IMR-90 (cell line): ENCODE measurements at places on chromosomes 2 and 18.

GRCh38 chr2:240386326-240386725, 49.1 kb upstream of the GPC1 start:
- no peaks in the 10 kb centered on the region for H3K27me3 ChIP-seq
- DNase-seq = no peak
- H3K36me3 ChIP-seq = no peaks in the 10 kb centered on the region
- peaks cover 11% of the 10 kb centered on the region for H3K4me1 ChIP-seq
- H3K27ac ChIP-seq = no peak overlapping the region
- H3K4me3 ChIP-seq = no peak overlapping the region

GRCh38 chr18:49591271-49591670, 29.4 kb downstream of the LIPG start:
- H3K36me3 ChIP-seq = no peaks in the 10 kb centered on the region
- no peak overlapping the region for H3K27ac ChIP-seq
- H3K4me3 ChIP-seq = no peak overlapping the region
- no peaks in the 10 kb centered on the region for H3K4me1 ChIP-seq
- DNase-seq = no peak
- H3K27me3 ChIP-seq = peaks cover 14% of the 10 kb centered on the region

GRCh38 chr2:119469131-119469530, 37.5 kb downstream of the TMEM37 start:
- no peaks in the 10 kb centered on the region for H3K4me1 ChIP-seq
- no peak for DNase-seq
- no peak overlapping the region for H3K27ac ChIP-seq
- no peaks in the 10 kb centered on the region for H3K36me3 ChIP-seq
- H3K27me3 ChIP-seq = no peaks in the 10 kb centered on the region; the same call in none of the 2 replicates
- no peak overlapping the region for H3K4me3 ChIP-seq

GRCh38 chr18:59268721-59269562, 4.3 kb downstream of the RAX start:
- peaks cover 98% of the 10 kb centered on the region for H3K27me3 ChIP-seq
- H3K4me3 ChIP-seq = peak overlapping the region; percentile 25
- H3K27ac ChIP-seq = no peak overlapping the region
- DNase-seq = no peak

DNA sequence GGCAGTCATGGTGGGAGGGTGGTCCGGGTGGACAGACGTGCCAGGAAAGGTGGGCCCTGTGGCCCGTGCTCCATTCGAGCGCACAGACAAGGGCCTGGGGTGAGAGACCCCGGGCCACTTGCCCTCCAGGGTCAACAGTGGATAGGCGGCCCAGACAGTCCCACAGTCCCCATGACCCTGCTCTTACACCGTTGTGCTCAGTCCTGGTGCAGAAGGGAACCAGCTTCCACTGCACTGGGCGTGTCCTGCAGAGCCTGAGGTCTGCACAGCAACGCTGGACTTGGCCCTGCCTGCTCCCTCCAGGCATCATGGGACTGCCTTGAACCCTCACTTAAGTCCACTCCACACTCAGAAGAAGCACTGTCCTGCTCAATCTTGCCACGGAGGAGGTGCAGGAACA, 52.0 kb downstream of the PXDN start:
- no peaks in the 10 kb centered on the region for H3K27me3 ChIP-seq
- no peak overlapping the region for H3K27ac ChIP-seq
- peaks cover 9% of the 10 kb centered on the region for H3K4me1 ChIP-seq

DNA sequence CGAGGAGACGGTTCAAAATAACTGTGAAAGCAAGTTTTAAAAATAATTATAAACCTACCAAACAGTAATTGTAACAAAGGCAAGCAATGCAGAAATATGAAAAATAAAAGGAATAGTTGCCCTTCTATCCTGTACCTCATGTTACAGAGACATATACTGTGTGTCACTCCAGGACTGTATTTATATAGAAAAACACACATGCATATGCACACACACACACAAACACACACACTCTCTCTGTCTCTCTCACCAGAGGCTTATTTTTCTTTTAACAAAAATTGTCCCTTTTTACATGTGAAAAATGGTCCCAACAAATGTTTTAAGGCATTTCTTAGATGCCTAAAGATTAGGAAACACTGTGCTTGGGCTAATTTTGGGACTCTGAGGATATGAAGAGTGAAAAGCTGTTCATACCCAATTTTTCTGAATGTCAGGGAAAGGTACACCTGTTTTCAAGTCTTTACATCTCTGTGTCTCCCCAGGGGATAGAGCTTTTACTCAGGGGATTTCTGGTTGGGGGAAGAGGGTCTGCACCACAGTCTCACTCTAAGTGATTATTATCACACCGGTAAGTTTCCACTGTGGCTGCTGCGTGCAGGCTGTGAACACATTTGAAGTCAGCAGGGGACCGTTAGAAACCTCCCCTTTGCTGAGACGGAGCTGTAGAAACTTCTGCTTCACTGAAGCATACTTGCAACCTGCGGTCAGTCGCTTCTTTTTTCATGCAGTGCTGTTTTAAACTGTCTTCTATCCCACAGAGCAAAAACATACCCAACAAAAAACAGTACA, 51.4 kb upstream of the SPAG16 start:
- peaks cover 7% of the 10 kb centered on the region for H3K4me1 ChIP-seq
- H3K36me3 ChIP-seq = no peaks in the 10 kb centered on the region
- H3K4me3 ChIP-seq = no peak overlapping the region
- H3K27me3 ChIP-seq = no peaks in the 10 kb centered on the region
- H3K27ac ChIP-seq = no peak overlapping the region
- peak; percentile 29 for DNase-seq

- no peaks in the 10 kb centered on the region for H3K27me3 ChIP-seq
- H3K4me1 ChIP-seq = no peaks in the 10 kb centered on the region
- H3K36me3 ChIP-seq = peaks cover 3% of the 10 kb centered on the region; the same call in 1 of the 2 replicates
- H3K4me3 ChIP-seq = no peak overlapping the region
- no peak for DNase-seq
These were observed 74.8 kb downstream of the EMX1 start for GRCh38 chr2:72991980-72992733.

DNA sequence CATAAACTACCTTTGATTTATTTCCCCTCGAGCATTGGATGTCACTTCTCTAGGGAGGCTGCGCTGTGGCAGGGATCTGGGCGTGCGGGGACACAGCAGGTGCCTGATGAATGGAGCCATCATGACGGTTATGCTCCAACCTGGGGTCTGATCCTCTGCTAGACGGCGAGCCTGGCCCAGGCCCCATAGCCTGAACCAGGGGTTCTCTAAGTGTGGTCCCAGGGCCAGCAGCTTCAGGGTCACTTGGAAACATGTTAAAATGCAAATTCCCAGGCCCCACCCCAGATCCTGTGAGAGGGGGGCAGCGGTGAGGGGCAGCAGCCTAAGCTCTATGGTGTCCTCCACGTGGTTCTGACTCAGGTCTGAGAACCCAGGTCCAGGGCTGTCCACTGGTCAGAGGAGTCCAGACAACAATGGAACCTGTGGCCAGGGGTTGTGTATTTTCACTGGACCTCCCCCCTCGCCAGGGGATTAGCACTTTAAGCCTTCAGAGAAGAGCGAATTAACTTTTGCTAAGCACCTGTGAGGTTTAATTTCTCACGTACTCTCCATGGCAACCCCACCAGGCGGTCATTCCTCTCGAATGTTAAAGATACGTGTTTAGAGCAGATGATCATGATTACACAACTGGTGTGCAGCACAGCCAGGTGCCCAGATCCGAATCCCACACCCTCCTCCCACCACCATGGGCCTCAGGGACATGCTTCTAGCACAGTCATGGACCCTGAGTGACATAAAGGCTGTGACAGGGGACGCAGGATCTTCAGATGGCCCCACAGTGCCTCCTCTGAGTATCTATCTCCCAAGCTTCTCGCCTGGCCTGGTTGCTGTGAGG, 1.6 kb upstream of the ARHGEF4 start:
- no peaks in the 10 kb centered on the region for H3K4me1 ChIP-seq
- peaks cover 23% of the 10 kb centered on the region for H3K27me3 ChIP-seq
- no peak for DNase-seq
- no peaks in the 10 kb centered on the region for H3K36me3 ChIP-seq
- no peak overlapping the region for H3K4me3 ChIP-seq

GRCh38 chr18:48874233-48874632, 76.5 kb downstream of the SMAD7 start:
- H3K4me1 ChIP-seq = peaks cover 13% of the 10 kb centered on the region
- no peak overlapping the region for H3K27ac ChIP-seq
- no peaks in the 10 kb centered on the region for H3K36me3 ChIP-seq
- H3K4me3 ChIP-seq = no peak overlapping the region
- DNase-seq = no peak

DNA sequence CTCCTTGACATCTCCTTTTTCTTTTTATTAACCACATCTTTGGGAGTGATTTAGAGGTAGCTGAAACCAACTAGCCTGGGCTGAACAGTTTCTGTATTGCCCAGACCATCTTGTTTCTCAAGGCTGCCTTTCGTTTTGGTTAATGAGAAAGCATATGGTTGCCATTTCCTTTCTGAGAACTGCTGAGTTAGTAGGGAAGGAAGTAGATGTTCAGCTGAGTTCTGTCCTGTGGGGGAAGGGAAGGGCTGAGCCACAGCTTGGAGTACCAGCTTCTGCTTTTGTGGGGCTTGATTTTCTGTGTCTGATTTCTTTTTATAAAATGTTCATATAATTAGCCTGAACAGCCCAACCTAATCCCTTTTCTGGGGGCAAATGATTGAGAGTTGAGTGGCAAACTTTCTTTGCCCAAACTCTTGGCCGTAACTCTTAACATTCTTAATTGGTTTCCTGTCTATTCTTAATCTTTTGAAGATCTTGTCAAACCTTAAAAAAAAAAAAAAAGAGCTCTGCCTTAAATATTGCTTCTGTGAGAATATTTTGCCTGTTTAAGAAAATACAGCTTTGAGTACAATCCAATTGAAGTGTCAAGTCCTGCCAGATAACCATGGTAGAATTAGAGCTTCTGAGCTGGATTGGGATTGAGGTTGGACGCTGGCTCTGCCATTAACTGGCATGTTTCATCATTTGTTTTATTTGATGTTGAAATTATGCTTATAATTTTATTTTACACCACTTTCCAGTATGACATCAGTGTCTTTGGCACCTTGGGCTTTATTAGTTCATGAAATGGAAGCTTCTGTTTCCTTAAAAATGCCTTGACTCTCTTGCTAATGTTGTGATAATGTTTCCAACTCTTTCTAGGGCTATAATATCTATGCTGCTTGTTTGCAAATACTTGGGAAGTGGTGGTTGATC, 1.9 kb upstream of the NABP1 start:
- H3K27ac ChIP-seq = peak overlapping the region; percentile 23
- no peaks in the 10 kb centered on the region for H3K36me3 ChIP-seq
- no peak overlapping the region for H3K4me3 ChIP-seq
- DNase-seq = no peak

DNA sequence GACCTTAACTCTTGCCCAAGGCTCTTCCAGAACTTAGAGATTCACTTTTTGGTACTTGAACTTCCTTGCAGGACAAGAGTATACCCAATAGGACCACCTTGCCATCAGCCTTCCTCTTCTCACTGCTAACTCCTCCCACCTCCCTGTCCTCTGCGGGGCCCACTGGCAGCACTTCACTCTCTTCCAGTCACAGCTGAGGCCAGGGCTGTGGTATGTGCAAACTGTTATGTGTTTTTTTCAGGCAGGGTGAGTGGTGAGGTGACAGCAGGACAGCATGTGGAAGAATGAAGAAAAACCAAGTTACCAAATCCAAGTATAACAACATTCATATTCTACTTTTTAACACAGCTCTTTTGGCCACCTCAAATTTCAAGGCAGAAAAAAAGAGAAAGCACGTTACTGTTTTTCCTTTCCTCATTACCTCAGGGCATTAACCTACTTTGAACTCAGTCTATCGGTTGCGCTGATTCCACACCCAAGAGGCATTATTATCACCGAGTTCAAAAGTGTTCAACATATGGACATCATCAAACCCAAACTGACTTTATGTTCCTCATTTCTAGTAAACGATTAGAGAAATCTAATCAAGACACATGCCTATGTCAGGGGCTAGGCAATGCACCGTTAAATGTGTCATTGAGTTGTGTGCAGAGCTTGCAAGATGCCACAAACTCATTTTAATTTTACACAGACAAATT, 605.2 kb upstream of the SYT4 start:
- no peak overlapping the region for H3K27ac ChIP-seq
- H3K4me3 ChIP-seq = no peak overlapping the region
- H3K27me3 ChIP-seq = no peaks in the 10 kb centered on the region
- H3K4me1 ChIP-seq = peaks cover 2% of the 10 kb centered on the region; the same call in 1 of the 2 replicates
- H3K36me3 ChIP-seq = no peaks in the 10 kb centered on the region

DNA sequence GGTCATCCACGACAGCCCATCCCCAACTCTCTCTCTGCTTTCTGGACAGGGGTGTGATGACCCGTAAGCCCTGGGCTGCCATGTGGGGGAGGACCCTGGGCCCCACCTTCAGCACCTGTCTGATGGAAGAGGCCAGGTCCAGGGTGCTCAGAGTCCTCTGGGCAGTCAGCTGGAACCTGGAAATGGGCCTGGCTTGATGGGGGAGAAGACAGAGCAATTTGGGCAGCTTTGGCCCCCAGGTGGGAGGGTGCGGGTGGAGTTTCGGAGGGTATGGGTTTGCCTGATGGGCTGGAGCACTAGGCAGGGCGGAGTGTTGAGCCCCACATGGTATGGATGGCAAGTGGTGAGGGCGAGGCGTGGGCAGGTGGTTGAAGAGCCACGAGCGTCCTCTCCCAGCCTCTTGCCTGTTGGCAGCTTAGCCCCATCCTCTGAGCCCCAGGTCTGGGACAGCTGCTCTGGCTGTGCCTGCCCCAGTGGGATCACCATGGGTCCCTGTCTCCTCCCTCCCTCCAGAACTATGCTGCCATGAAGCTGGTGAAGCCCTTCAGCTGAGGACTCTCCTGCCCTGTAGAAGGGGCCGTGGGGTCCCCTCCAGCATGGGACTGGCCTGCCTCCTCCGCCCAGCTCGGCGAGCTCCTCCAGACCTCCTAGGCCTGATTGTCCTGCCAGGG, 232.7 kb downstream of the DYSF start:
- no peak for DNase-seq
- H3K4me3 ChIP-seq = no peak overlapping the region
- no peaks in the 10 kb centered on the region for H3K4me1 ChIP-seq
- no peaks in the 10 kb centered on the region for H3K36me3 ChIP-seq
- peaks cover 28% of the 10 kb centered on the region for H3K27me3 ChIP-seq

- H3K27me3 ChIP-seq = no peaks in the 10 kb centered on the region
- H3K4me1 ChIP-seq = no peaks in the 10 kb centered on the region
- no peak overlapping the region for H3K27ac ChIP-seq
- no peaks in the 10 kb centered on the region for H3K36me3 ChIP-seq
These were observed 185.7 kb upstream of the KLHL29 start for GRCh38 chr2:23199115-23199918.

DNA sequence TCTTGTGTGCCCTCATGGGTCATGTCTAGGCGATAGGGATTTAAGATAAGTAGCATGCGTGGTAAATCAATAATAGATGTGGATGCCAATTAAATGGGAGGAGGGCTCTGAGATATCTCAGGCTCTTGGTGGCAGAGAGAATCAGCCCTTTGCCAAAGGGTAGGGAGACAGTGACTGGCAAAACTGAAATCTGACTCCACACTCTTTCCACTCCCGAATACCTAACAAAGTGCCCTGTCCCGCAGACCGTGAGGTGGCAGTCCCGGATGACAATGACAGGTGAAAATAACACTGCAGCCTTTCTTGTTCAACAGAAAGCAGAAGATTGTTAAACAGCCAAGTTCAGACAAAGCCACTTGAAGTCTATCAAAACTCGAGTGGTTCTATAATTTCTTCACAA, 47.0 kb downstream of the C2orf76 start:
- no peaks in the 10 kb centered on the region for H3K27me3 ChIP-seq
- H3K36me3 ChIP-seq = no peaks in the 10 kb centered on the region
- H3K4me1 ChIP-seq = no peaks in the 10 kb centered on the region
- no peak for DNase-seq
